ENCODE measurements at places on chromosomes 6 and 20.

GRCh38 chr6:129188795-129189194 lies 305.9 kb downstream of the LAMA2 start:
- no peak for DNase-seq

DNA sequence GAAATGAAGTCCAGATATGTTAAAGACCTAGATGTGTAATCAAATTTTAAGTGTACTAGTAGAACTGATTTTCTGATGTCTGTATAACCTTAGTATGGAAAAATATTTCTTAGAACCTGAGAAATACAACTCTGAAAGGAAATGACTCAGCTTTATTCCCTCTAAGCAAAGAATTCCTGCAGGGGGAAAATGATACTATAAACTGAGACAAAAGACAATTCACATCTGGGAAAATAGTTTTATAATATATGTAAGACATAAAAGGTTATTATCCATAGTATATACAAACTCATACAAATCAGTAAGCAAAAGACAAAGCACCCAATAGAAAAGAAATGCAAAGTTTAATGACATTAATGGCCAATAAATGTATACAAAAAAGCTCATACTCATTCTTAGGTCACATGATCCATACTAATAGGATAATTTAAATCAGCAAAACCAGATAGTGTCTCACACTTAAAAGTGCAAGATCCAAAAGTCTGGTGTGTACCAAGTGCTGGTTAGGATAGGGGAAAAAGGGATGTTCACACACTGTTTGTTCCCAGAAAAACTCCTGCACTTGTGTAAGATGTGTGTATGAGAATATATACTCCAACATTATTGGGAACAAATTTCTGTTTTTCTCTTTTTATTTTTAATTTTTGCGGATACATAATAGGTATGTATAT lies 22.6 kb downstream of the RNF217 start:
- DNase-seq, result no peak

DNA sequence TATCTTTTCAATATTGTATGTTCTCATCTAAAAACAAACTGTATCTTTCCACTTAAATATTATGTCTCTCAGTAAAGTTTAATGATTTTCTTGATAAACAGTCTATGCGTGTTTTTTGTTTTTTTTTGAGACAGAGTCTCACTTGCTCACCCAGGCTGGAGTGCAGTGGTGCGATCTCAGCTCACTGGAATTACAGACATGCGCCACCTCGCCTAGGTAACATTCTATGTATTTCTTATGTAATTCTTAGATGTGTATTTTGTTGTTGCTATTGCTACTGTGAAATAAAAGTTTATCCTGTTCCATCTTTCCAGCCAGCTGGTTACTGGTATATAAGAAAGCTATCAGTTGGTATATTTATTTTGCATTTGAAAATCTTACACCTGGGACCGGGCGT lies 29.4 kb downstream of the ABHD12 start:
- no peak for DNase-seq

GRCh38 chr6:15511248-15512125 lies 151.3 kb downstream of the DTNBP1 start:
- DNase-seq, result no peak

- no peak for DNase-seq
Measured at GRCh38 chr6:105990151-105990550, 96.0 kb upstream of the PRDM1 start.

- DNase-seq, result no peak
Measured at GRCh38 chr6:921400-921799, 228.5 kb upstream of the EXOC2 start.

DNA sequence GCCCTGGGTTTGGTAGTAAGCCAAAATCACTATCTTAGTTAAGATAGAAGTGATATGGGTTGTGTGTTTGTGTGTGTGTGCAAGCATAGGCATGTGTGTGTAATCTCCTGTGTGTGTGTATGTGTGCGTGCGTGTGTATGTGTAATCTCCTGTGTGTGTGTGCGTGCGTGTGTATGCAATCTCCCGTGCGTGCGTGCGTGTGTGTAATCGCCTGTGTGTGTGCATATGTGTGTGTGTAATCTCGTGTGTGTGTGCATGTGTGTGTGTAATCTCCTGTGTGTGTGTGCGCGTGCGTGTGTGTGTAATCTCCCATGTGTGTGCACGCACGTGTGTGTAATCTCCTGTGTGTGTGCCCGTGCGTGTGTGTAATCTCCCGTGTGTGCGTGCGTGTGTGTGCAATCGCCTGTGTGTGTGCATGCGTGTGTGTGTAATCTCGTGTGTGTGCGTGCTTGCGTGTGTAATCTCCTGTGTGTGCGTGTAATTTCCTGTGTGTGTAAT lies 219.3 kb upstream of the GGTLC1 start:
- no peak for DNase-seq

DNA sequence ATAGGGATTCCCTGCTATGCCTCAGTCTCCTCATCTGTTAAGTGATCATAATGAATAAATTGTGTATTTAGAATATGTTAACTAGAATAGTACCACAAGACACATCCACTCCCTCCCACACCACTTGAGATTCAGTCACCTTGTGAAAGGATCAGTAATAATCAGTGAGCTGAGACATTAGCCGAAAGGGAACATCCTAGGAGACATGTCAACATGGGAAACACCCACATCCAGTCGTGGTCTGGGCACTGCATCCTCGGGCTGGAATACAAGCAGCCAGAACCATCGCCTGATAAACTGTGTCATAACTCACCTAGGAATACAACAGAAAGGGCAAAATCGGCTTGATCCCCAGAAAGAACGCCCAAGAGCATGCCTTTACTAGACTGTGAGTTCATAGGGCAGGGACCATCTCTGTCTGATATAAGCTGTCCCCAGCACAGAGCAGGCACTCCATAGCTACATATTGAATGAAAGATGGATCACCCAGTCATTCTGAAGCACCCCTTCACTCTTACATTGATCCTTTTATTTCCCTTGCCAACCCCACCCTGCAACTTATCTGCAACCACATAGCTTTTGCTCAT lies 23.9 kb downstream of the RIPOR2 start:
- no peak for DNase-seq

DNA sequence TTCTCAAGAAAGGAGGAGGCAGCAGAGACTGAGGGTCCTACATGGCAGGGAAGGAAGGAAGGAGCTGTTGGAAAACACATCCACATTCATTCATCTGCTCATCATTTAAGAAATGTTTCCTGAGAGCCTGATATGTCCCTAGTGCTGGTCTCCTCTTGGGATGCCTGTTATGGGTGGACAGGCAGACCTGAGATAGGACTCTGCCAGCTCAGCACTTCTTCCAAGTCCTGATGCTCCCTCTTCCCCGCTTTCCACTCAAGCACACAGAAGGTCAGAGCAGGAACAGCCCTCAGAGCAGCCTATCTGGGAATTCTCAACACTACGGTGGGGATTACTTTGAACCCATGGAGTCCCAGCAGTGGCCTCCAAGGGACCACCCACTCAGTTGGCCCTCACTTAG lies 8.0 kb upstream of the SIRPD start:
- DNase-seq, result no peak

- no peak for DNase-seq
Measured at GRCh38 chr6:166257911-166258318, 50.3 kb downstream of the PRR18 start.

DNA sequence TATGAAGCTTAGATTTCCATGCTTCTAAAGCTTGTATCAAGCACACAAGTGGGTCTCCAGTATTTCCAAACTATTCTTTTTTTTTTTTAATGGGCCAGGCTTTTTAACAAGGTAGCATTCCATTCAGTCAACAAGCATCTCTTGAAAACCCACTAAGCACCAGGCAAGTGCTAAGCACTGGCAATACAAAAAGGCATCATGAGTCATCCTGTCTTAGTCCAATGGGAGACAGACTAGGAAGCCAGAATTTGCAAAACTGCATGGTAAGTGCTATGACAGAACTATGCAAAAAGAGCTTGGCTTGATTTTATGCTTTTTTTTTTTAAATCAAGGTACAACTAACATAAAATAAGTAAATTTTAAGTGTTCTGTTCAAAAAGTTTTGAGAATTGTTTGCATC lies 109.3 kb upstream of the DST start:
- DNase-seq, result no peak

DNA sequence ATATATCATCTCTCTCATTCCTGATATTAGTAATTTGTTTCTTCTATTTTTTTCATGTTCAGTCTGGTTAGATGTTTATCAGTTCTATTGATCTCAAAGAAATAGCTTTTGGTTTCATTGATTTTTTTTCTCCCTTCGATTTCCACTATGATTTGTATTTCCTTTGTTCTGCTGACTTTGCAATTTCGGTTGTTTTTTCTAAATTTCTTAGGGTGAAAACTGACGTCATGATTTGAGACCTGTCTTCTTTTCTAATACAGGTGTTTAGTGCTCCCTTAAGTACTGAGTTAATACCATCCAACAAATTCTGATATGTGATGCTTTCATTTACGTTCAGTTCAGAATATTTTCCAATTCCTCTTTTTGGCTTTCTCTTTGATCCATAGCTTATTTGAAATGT lies 25.2 kb downstream of the STX7 start:
- no peak for DNase-seq

DNA sequence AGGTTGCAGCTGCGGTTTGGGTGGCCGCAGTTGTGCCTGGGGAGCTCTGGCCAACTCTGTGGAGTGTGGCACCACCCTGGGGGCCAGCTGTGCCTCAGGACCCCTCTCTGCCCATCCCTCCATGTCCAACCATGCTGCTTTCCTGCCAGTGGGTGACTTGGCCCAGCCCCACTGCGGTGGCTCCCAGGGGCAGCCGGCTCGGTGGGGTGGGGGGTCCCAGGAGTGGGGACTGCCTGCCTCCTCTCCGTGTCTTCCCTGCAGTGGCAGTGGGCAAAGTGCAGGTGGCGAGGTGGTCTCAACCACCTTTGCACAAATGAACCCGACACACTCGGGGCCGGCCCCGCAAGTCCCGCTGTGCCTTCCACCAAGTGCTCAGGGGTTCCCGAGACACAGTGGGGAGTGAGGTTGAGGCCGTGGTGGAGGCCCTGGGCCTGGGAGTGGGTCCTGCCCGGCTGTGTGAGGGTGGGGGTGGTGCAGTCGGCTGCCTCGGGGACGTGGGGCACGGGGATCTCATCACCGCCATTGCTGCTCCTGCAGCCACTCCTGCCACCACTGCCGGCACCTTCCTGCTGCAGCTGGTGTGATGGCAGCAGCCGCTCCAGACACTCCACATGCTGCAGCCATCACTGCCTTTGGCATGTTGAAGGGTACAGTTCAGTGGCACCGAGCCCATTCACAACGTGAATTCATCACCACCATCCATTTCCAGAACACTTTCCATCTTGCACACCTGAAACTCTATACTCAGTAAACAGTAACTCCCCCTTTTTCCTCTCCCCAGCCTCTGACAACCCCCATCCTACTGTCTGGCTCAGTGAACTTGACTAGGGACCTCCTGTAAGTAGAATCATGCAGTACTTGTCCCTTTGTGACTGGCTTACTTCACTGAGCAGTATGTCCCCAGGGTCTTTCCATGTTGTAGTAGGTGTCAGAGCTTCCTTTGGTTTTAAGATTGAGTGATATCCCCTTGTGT lies 10.7 kb upstream of the SLCO4A1 start:
- DNase-seq, result no peak

DNA sequence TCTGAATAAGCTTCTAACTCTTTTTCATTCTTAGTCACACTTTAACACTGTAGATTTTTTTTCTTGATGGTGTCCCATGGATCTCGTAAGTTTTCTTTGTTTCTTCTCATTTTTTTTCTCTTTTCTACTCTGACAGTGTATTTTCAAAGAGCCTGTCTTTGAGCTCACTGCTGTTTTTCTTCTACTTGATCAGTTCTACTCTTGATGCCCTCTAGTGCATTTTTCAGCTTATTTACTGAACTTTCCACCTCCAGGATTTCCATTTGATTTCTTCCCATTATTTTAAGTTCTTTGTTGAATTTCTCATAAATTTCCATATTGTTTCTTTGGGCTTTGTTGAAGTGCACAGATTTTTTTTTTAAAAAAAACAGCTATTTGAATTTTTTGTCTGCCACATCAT lies 2641.1 kb upstream of the DEFB115 start:
- no peak for DNase-seq

- DNase-seq, result no peak
Measured at GRCh38 chr6:79461205-79461604, 76.0 kb downstream of the LCA5 start.

- peak; percentile 28 for DNase-seq
Measured at GRCh38 chr6:121260651-121261102, 73.6 kb downstream of the TBC1D32 start.

GRCh38 chr20:39813190-39813829 lies 851.2 kb downstream of the DHX35 start:
- DNase-seq, result no peak

DNA sequence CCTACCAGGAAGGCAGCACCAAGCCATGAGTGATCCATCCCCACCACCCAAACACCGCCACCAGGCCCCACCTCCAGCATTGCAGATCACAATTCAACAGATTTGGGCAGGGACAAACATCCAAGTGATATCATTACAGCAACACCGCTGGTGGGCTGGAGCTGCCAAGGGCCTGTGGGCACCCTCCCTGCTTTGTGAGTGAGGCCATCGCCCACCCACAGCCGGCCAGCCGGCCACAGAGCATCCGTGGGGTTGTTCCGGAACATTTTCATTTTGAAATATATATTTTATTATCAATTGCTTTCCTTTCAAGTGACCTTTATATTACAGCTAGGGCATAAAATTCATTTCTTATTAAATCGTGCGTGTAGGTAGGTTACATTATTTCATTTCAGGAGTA lies 286.0 kb upstream of the CDH4 start:
- no peak for DNase-seq

GRCh38 chr20:24948939-24949679 lies at the start of gene CST7:
CST7 (plus strand) TSS chr20:24949269; CDS start chr20:24949506, 237 bp downstream.
- no peak for DNase-seq

DNA sequence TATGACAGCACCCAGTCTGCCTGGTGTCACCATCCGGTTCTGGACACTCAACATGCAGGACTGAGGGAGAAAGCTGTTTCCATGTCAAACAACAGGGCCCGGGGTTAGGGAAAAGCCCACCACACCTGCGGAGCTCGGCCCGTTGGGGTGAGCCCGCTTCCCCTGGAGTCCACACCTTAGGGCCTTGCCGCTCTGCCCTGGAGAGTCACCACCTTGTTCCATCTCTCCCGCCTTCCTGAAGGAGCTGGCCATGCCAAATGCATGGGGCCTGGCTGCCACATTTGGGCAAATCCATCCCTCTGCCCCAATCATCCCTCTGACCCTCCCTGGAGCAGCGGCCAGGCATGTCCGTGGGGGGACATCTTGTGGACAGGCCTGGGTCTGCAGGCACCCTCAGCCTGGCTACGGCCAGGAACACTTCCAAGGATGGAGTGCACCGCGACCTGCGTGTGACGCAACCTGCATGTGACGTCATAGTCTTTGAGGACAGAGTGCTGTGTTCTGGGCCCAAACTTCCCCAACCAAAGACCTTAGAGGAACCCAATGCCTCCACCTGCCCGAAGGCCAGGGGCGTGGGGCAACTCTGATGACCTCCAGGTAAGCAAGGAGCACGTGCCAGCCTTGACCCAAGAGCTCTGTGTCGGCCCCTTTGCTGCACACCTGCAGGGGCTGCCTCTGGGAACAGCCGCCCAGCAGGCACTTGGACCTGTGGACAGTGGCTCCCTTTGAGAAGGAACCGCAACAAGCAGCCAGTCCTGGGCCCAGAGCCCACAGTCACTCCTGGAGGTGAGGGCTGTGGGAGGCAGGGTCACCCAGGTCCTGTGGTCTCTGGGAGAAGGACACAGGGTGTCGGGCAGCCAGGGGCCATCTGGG lies 1.7 kb downstream of the CABLES2 start:
- DNase-seq, result no peak

All from AG09319 (cell line).